ENCODE measurements at places on chromosomes 13 and 19. TPM values are rescaled to one million over a fixed set of nuclear protein-coding genes. Genes with fewer than 3 reads are reported as not detected.

Gene IZUMO2
- not detected for total RNA-seq

GRCh38 chr19:13002166-13002898, 7.1 kb downstream of the NFIX start:
- no peak for DNase-seq
- no peaks in the 10 kb centered on the region for H3K4me1 ChIP-seq
- H3K27me3 ChIP-seq, result no peaks in the 10 kb centered on the region
- no peak overlapping the region for H3K27ac ChIP-seq
- no peak overlapping the region for H3K4me3 ChIP-seq

Gene ADGRE3
- not detected for total RNA-seq

Gene BLOC1S3
- total RNA-seq, result 5.1 TPM

- DNase-seq, result no peak
- peaks cover 22% of the 10 kb centered on the region for H3K4me1 ChIP-seq
- H3K36me3 ChIP-seq, result peaks cover 12% of the 10 kb centered on the region
- peak overlapping the region; percentile 62 for H3K27ac ChIP-seq
- H3K27me3 ChIP-seq, result no peaks in the 10 kb centered on the region
- H3K4me3 ChIP-seq, result no peak overlapping the region
Measured at GRCh38 chr13:43094901-43095300, 71.5 kb downstream of the DNAJC15 start.

Gene VASP
- 94.5 TPM for total RNA-seq

DNA sequence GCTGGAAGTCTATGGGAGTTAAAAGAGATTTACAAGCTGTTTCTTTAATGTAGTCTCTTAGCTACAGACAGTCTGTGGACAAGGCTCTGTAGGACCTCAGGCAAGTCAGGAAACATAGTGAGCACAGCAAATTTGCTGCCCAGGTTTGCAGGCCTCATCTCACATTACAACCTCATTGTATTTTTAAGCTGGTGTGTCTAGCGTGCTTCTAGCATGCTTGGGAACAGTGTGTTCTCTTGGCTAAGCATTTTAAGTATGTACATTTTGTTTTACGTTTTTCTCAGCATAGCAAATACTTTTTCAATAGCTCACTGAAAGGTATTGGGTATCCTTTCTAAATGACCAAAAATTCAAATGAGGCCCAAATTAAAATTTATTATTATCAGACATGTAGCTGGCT, 113.2 kb downstream of the STARD13 start:
- DNase-seq, result no peak
- H3K27ac ChIP-seq, result no peak overlapping the region
- no peak overlapping the region for H3K4me3 ChIP-seq
- H3K27me3 ChIP-seq, result peaks cover 11% of the 10 kb centered on the region
- no peaks in the 10 kb centered on the region for H3K4me1 ChIP-seq

Gene LYPD5
- 1.3 TPM for total RNA-seq

Gene GRK1
- 0.10 TPM for total RNA-seq

DNA sequence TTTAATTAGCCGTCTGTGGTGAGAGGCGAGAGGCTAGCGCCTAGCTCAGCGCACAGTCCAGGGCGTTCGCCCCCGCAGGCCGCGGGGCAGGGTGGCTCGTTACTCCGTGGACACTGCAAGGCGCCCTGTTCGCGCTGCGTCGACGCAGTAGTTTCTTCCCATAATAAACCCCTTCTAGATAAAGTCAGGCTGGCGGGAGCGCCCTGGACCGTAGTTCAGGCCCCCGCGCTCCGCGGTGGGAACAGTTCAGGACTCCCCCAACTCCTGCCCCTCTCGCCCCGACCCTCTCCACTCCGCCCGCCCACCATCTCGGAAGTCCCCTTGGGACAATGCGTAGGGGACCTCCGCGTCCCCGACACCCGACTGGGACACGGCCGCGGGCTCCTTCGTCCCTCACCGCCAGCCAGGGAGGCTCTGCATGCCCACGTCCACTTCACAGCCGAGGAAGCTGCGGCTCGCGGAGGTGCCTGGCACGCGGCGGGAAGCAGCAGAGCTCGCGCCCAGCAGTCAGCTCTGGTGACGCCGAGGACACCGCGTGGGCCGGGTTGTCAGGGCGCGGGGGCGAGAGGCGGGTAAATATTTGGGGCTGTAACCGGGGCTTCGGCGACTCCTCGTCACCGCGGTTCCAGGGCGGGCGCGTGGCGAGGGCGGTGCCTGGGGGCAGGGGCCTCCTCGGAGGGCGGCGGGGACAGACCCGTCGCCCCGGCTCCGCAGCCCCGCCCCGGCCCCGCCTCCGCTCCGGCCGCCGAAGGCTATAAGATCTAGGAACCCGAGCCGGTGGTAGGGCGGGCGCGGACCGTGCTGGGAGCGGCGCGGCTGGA, at the start of gene RGCC:
RGCC (plus strand) TSS at position 783 of the 821 bp plus-strand sequence. CDS start 158 bp downstream, outside the sequence.
- H3K27ac ChIP-seq, result peak within 1 kb of the TSS; percentile 96
- peaks cover 8% of the 10 kb centered on the region for H3K27me3 ChIP-seq
- H3K36me3 ChIP-seq, result peaks cover 25% of the 10 kb centered on the region
- DNase-seq, result peak; percentile 94
- peaks cover 26% of the 10 kb centered on the region for H3K4me1 ChIP-seq

- no peak overlapping the region for H3K4me3 ChIP-seq
- peaks cover 33% of the 10 kb centered on the region for H3K27me3 ChIP-seq
- no peak for DNase-seq
- peaks cover 1% of the 10 kb centered on the region for H3K36me3 ChIP-seq
- no peak overlapping the region for H3K27ac ChIP-seq
Measured at GRCh38 chr13:75485286-75486062, 3.5 kb upstream of the TBC1D4 start.

DNA sequence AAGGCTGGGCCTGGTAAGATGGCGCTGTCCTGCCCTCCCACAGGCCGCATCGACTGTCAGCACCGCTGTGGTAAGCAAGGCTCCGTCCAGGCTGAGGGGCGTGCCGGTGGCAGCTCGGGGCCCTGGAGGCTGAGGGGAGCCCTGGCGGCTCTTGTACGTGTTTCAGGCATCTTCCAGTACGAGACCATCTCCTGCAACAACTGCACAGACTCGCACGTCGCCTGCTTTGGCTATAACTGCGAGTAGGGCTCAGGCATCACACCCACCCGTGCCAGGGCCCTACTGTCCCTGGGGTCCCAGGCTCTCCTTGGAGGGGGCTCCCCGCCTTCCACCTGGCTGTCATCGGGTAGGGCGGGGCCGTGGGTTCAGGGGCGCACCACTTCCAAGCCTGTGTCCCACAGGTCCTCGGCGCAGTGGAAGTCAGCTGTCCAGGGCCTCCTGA, 1.2 kb downstream of the IZUMO4 start:
- no peaks in the 10 kb centered on the region for H3K27me3 ChIP-seq
- H3K4me1 ChIP-seq, result peaks cover 30% of the 10 kb centered on the region
- no peak for DNase-seq
- H3K4me3 ChIP-seq, result peak overlapping the region; percentile 81
- no peak overlapping the region for H3K27ac ChIP-seq

Gene TMEM86B
- 6.8 TPM for total RNA-seq

All from activated naive CD4-positive, alpha-beta T cell treated with anti-CD3 and anti-CD28 coated beads for 36 hours (primary cell).